ENCODE measurements at places on chromosomes 1 and 21.

- no peak for DNase-seq
Observed at GRCh38 chr1:200380589-200381021, 29.2 kb downstream of the ZNF281 start.

DNA sequence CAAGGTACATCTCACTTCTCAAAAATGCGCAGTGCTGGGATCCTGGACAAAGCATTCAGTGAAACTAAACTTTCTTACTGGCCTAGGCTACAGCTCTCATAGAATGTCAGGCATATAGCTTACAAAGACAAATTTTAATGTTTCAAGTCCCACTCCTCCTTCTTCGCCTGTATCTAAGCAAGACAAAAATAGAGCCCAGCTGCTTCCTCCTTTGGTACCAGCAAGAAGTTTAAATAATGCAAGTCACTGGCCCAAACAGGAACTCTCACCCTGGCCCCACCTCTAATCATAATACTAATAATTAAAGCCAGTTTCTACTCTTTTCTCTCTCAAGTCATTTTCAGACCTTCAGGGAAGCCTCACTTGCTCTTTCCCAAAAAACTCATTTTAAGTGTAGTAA is 1267.9 kb downstream of the MRPL39 start:
- DNase-seq = no peak

DNA sequence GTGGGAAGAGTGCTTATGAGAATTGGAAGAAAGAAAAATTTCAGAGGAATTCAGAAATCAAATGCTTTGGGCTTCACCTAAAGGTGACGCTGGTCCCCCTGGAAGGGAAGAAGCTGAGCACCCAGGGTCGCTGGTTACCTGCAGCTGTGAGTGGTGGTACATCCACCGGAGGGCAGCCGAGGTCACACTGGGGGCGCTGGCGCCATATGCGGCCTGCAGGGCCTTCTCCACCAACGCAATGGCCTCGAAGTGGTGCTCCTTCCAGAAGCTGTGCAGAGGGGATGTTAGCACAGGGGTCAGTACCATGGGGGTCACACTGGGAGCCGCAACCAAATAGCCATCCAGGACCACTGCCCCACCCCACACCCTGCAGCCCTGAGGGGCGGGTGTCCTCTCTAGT is 6.1 kb downstream of the AKR7A2 start:
- DNase-seq = no peak

- DNase-seq = no peak
Observed at GRCh38 chr21:26965040-26965906, 1.6 kb downstream of the ADAMTS5 start.

DNA sequence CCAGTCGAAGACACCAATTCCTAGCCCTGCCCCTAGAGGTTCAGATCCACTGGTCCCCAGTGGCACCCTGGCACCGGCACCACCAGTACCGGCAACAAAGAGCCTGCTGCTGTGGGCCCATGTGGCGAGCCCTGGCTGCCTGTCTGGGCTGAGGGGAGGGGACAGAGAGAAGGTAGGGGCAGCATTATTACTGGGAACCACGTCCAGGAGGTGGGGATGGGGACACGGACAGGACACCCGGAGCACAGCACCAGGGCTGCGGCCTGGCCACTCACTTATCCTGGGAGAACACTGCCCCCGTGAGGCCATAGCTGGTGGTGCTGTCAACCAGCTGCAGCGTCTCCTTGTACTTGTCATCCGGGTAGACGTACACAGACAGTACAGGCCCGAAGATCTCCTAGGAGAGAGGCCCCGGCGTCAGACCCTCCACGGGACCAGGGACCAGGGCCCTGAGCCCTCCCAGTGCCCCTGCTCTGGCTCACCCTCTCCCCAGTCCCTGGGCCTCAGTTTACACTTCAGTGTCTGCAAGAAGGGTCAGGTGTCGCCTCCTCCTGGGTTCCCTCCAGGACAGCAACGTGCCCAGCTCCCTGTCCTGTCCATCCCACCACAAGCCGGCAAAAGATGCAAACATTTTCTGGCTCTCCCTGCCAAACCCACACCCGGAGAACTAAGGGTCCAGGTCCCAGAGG is 15.8 kb upstream of the TAS1R2 start:
- peak; percentile 19 for DNase-seq

GRCh38 chr1:224939844-224940425 is 10.5 kb downstream of the DNAH14 start:
- no peak for DNase-seq

DNA sequence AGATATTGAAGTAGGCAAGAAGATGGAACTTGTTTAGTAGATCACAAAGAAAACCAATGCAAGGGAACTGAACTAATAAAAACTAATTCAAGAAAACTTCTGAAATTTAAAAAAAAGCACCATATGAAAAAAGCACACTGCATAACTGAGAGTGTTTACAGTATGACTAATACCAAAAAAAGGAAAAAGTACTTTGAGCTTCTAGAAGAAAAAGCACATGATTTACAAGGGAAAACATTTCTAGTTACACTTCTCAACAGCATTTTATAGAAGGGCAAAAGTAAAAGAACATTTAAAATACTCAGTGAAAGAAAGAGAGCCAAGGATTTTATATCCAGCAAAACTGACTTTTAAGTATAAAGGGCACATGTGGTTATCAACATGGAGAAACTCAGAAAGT is 233.6 kb downstream of the RPS6KC1 start:
- no peak for DNase-seq

GRCh38 chr1:84653130-84653677 is 37.1 kb downstream of the SSX2IP start:
- no peak for DNase-seq

- DNase-seq = no peak
Observed at GRCh38 chr1:189409774-189410173, 1067.9 kb downstream of the BRINP3 start.

DNA sequence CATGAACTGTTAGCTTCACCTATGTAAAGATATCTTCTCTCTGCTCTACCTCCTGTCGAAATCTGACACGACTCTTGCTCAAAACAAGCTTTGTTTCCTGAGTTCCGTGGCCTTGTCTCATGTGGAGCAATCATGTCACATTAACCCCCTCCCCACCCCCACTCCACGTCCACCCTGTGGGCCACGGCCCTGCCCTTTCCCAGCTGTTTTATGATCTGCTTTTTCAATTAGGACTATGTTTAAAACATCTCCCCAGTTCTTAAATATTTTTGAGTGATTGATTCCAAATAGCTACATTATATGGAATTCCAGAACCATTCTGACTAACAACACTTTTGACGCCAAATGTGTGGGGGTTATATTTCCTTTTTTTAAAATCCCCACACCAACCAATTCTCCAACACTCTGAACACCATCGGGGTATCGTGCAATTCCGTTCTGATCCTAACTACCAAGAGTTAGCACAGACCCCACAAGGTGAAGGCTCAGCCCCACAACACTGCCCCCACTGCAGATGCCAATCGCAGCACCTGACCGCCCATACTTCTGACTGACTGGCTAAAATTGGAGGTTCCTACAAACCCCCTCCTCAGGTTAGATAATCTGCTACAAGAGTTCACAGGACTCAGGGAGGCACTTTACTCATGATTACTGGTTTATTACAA is 12.7 kb upstream of the S100A8 start:
- DNase-seq = no peak

- no peak for DNase-seq
Observed at GRCh38 chr1:167994560-167994959, 57.7 kb upstream of the MPC2 start.

GRCh38 chr1:31708324-31708723 is 4.5 kb upstream of the COL16A1 start:
- no peak for DNase-seq

DNA sequence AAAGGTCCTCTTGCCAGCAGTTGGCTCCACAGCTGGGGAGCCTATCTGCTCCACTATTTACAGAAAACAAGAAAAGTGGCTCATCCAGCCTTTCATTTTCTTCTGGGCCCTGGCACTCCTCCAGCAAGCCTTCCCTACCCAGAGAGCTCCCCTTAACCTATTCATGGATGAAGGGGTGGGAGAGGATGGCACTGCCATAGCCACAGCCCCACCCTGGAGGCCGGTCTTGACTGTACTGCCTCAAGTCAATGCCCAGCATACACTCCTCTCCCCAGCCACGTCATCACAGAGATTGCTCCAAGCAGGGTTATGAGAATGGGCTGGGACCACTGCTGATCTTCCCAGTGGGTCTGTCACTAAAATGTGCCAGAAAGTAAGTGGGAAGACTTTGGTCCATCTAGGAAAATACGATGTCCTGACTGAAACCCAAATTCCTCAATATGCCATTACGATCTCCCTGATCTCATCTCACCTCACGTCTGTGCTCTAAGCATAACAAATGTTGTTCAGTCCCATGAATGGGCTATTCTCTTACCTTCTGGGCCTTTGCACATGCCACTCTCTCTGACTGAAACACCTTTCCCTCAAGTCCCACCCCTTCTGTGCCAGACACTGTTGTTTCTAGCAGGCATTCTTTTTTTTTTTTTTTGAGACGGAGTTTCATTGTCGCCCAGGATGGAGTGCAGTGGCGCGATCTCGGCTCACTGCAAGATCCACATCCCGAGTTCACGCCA is 21.4 kb upstream of the PTAFR start:
- DNase-seq = no peak

DNA sequence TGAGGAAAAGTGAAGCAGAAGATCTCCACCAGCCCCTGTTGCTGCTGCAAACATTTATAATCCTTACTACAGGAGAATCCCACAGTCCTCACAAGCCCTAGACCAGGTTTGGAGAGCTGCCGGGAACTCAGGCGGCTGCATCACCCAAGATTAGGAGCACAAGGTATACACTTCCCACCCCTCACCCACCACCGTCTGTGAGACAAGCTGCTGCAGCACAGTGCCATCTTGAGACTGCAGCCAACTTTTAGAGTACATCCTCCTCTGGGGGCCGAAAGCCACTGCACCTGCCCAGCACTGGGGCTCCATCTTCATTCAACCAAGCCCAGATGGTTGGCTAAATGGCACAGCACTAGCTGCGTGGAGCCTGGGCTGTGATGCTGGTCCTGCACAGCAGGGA is 13.8 kb downstream of the OLFML3 start:
- no peak for DNase-seq

- no peak for DNase-seq
Observed at GRCh38 chr1:117104986-117105385, 16.6 kb downstream of the TRIM45 start.

DNA sequence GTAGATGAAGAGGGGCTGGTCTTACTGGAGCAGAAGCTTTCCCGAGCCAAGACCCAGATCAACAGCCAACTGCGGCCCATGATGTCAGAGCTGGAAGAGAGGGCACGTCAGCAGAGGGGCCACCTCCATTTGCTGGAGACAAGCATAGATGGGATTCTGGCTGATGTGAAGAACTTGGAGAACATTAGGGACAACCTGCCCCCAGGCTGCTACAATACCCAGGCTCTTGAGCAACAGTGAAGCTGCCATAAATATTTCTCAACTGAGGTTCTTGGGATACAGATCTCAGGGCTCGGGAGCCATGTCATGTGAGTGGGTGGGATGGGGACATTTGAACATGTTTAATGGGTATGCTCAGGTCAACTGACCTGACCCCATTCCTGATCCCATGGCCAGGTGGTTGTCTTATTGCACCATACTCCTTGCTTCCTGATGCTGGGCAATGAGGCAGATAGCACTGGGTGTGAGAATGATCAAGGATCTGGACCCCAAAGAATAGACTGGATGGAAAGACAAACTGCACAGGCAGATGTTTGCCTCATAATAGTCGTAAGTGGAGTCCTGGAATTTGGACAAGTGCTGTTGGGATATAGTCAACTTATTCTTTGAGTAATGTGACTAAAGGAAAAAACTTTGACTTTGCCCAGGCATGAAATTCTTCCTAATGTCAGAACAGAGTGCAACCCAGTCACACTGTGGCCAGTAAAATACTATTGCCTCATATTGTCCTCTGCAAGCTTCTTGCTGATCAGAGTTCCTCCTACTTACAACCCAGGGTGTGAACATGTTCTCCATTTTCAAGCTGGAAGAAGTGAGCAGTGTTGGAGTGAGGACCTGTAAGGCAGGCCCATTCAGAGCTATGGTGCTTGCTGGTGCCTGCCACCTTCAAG is 57.3 kb downstream of the LAMC2 start:
- DNase-seq = no peak

GRCh38 chr1:150161747-150162581 is 12.2 kb downstream of the PLEKHO1 start:
- DNase-seq = no peak

DNA sequence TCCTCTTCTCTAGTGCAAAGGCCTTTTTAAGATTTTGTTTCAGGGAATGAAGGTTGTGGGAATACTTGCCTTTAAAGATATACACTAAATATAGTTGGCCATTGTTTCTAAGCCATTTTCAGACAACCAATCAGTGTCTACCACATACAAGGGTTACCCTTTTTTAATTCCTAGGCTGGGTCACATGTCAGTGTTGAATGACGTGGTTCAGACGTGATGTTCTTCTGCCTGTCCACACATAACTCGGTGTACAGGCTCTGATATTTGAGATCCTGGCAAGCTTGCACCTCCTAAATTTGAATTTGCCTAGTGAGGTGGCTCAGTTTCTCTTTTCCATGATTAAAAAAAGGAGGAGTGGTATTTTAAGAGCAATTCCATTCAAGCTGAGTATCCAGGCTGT is 38.8 kb downstream of the DTL start:
- no peak for DNase-seq

DNA sequence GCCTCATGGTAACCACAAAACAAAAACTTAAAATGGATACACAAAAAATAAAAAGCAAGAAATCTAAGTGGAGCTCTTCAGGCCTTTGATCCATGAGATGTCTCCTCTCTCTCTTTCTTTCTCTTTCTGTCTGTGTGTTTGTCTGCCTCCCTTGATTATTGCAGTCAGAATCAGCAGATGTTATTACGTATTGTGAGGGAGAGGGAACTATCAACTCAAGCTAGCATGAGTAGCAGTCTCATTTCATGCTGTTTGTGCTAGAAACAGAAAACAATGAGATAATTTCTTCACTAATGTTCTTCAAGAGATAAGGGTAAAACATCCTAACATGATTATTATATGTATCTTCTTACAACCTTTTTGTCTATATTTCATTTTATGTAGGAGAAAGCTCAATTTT is 103.7 kb upstream of the PDC start:
- no peak for DNase-seq

GRCh38 chr1:204065174-204065985 is 7.5 kb upstream of the SOX13 start:
- no peak for DNase-seq

DNA sequence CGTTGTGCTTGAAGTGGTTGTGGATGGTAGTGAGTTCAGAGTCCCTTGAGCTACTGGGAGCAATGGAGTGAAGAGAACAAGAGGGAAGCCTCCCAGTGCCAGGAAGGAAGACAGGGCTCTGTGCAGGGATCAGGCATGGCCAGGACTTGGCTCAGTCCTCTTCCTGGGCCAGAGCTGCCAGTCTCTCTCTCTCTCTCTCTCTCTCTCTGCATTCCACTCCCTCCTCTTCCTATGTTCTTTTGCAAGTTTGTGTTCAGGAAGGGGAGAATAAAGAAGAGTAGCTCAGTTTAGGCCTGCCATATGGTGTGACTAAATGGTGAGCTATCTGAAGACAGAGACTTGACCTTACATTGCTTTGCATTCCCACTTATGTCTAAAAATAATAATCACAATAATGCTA is 20.5 kb upstream of the RPTN start:
- no peak for DNase-seq

- DNase-seq = no peak
Observed at GRCh38 chr1:26700711-26701110, 4.9 kb downstream of the ARID1A start.

- DNase-seq = no peak
Observed at GRCh38 chr1:179530352-179530751, 45.4 kb downstream of the NPHS2 start.

- no peak for DNase-seq
Observed at GRCh38 chr1:30117685-30118084, 605.7 kb downstream of the MATN1 start.

- no peak for DNase-seq
Observed at GRCh38 chr1:44681905-44682882, 7.7 kb downstream of the ARMH1 start.

- no peak for DNase-seq
Observed at GRCh38 chr1:41853907-41854306, 64.8 kb downstream of the HIVEP3 start.
